ENCODE measurements at places on chromosomes 5 and 9. TPM values are rescaled to one million over a fixed set of nuclear protein-coding genes. Genes with fewer than 3 reads are reported as not detected.
A peak's percentile ranks its signal among the peaks of the same experiment; 100 is the strongest.

DNA sequence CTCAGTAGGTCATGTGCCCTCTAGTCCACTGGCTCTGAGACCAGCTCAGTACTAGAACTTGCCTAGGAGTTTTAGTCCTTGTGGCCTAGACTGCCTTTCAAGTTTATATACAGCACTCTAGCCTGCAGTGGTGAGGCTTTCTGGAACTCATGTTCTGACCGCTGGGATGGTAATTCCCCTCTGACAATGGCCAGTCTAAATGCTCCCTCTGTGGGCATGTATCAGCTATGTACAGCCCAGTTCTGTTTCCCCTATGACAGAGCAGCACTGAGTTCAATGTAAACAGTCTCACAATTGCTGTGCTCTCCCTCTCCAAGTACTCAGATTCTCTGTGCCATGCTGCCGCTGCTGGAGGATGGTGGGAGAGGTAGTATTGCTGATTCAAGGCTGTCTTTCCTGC is 68.6 kb upstream of the SLC27A6 start:
- no peak for DNase-seq

- DNase-seq = no peak
These were observed 8.0 kb upstream of the DCP2 start for GRCh38 chr5:112968411-112969106.

DNA sequence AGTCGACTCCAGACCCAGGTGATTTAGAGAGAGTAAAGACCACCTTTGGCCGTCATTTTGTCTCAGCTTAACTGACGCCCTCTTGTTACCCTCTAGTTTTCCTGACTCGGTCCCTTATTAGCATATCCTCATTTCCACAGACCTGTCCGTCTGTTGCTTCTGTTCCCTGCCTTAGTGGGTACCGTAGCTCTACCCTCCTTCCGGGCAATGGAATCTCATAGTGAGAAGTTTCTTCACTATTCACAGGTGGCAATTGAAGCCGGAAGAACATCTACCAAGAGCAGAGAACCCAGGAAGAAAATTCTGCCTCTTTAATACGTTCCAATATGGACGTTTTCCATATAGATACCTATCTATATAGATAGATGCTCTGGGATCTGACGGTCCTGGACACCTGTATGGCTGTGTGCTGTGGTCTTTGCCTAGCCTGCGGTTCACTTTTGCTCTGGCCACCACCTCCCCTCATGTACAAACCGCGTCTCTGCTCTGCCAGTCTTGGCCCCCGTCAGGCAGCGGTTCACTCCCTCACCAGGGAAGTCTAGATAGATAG is 652 bp upstream of the TMEM161B start:
- DNase-seq = peak; percentile 44

DNA sequence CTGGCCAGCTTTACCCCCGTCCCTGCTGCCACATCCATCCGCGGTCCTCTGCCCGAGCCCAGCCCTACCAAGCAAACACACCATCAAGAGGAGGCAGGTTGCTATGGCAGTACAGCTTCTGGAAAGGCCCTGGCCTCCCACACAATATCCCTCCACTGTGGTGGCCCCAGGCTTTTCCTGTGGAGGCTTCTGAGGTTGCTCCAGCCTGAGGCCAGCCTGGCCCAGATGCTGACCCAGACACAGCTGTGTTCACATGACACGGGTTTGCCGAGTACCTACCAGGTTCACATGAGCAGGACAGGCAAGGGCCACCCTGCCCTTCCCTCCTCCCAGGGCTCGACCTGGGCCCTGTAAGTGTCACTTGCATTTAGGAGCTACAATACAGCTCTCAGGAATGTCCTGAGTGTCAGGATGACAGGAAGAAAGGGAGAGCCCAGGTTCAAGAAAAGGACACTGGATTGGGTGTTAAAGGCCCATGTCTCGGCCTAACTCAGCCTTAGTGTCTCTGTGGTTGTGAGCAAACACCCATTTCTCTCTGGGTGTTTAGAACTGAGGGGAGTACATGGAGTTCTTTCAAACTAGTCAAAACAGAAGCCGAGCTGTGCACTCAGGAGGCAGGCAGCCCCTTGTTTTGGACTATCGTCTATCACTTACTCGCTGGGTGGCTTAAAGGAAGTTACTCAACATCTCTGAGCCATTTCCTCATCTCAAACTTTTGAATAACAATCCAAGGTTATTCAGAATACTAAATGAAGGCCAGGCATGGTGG is 40.2 kb downstream of the NAIF1 start:
- peak; percentile 22 for DNase-seq

DNA sequence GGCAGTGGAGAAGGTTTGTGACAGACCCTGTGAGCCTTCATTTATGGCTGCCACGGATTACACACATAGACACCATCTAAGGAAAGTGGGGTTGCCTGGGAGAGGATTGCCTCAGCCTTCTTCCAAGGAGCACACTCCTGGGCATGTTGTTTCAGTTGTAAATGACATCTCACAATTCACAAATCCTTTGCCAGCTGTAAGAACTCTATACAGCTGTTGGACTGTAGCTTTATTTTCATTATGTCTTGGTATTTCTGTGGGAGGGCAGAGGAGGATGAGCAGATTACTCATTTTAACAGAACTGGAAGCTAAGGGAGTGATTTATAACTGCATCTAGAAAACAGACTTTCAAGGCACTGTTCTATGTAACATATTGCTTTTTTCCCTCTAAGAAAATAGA is 25.6 kb downstream of the MELK start:
- peak; percentile 54 for DNase-seq

DNA sequence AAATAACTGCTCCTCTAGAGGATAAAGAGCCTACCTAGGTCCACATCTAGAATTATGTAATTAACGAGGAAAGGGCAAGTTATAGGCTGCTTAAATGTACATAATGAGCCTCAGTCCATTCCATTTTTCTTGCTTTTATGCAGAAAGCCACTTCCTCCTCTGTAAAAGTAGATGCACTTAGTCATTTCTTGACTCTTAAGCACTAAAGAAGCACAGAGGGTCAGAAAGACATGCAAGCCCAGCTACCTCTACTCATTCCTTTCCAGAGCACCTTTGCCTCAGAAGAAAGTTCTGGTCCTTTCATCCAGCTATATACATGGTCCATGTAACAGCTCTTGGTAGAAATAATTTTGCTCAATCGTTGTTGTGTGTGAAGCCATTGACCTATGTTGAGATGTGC is 308.0 kb upstream of the NREP start:
- no peak for DNase-seq

GRCh38 chr9:116027511-116027910 is 126.1 kb upstream of the PAPPA start:
- DNase-seq = peak; percentile 77

GRCh38 chr9:72453797-72454196 is 67.6 kb upstream of the TMC1 start:
- no peak for DNase-seq

- no peak for DNase-seq
These were observed 180.1 kb downstream of the TMC1 start for GRCh38 chr9:72701510-72701909.

DNA sequence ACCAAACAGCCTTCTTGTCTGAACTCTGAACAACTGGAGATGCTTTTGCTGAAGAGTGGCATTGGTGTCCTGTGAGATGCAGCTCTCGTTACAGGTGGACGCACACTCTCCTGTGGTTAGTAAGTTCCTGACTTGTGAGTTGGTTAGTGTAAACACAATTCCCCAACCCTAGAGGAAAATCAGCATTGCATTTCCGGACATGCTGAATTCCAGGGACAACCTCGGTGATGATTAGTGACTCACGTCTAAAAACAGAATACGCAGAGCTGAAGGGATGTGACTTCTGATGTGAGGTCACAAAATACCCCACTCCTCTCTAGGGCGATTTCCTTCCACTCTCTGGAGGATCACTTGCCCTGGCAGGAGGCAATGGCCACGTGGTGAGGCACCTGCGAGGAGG is 5.0 kb downstream of the OR2V2 start:
- DNase-seq = no peak

- DNase-seq = no peak
These were observed 372.7 kb upstream of the PTGER4 start for GRCh38 chr5:40306869-40307487.

GRCh38 chr9:129726322-129727160 is 26.3 kb downstream of the PTGES start:
- peak; percentile 90 for DNase-seq

- DNase-seq = peak; percentile 85
These were observed 27.9 kb upstream of the CTNNA1 start for GRCh38 chr5:138725153-138725817.

DNA sequence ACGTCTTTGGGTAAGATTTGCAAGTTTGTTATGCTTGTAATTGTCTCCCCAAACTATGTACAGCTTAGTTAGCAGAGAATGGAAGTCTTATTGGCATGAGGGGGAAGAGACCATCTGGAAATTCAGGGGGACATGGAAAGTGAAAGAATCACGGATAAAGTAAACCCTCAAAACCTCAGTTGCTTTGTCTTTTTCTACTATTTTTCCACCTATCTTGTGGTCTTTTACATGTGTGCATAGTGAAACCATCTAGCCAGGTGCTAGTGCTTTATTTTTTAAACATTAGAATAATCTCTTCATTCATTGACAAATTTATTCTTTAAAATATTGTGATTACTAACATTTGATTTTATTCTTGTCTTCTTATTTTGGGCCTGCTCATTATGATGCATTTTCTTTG is 441.1 kb upstream of the RORB start:
- no peak for DNase-seq

GRCh38 chr5:135203593-135204036 is 169.6 kb upstream of the PITX1 start:
- peak; percentile 18 for DNase-seq

- no peak for DNase-seq
These were observed 27.2 kb upstream of the PLCXD3 start for GRCh38 chr5:41537581-41537980.

DNA sequence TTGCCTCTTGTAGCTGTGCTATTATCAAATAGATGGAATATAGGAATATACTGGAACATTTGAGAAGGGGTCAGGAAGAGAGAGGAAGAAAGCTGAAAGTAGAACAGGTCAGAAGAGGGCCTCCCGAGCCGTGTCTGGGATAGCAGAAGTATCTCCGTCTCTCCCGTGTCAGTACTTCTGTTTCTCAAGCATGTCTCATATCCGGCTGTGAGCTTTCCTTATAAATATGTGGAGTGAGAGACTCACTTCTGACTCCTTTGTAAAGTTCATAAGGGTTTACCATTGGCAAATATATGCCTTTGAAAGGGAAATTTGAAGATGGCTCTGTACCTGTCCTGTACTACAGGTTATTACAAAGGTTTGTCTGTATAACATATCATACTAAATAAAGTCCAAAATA is 50.3 kb downstream of the MOCS2 start:
- no peak for DNase-seq

DNA sequence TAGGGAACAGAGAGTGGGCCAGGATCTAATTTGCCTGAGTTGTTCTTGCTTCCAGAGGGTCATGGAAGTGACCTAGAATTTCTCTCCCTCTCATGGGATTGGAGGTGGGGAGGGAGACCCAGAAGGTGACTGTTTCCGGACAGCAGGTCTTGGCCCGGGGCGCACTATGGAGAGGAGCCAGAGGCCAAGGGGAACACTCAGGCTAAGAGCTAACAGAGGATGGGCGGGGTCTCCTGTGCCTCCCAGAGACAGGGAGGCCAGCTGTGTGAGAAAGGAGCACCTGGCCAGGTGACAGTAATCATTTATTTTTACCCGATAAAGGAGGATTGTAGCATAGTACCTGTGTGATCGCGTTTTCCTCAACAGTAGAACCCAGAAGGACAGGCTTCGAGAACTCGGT is 50.9 kb upstream of the ANKH start:
- DNase-seq = no peak

DNA sequence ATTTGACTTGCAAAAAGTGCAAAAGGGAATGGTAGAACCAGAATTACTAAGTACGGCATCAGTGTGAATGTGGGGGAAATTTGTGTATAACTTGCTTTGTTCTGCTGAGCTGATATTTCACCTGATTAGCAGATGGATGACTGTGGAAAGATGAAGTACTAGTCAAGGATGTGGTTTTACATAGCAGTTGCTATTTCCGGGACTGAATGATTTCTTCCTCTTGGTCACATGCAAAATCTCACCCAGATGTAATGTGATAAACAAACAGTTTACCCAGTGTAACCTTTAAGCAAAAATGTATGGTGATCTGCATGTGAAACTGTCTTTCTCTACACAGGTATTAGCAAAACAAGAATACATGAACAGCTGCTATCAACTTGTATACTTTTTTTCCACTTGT is 46.1 kb downstream of the DCP2 start:
- DNase-seq = no peak

- peak; percentile 97 for DNase-seq
These were observed 71.9 kb downstream of the MAP1B start for GRCh38 chr5:72179028-72179815.

Gene TMEM171
- total RNA-seq = 6.7 TPM

Gene BSPRY
- total RNA-seq = not detected

Gene TERT
- total RNA-seq = not detected

Gene PRRX2
- total RNA-seq = 145 TPM

Gene IL3
- total RNA-seq = not detected

Gene TEX48
- not detected for total RNA-seq

Gene DIMT1
- 41.7 TPM for total RNA-seq

Gene IFNE
- total RNA-seq = 1.8 TPM

Gene TTC23L
- total RNA-seq = not detected

Gene HSPB3
- 12.3 TPM for total RNA-seq
